ENCODE measurements at places on chromosomes 6 and 20. TPM values are rescaled to one million over a fixed set of nuclear protein-coding genes. Genes with fewer than 3 reads are reported as not detected.

Gene RREB1
- 17.4 TPM for total RNA-seq

Gene POM121L2
- total RNA-seq = not detected

Gene LY6G5C
- 2.3 TPM for total RNA-seq

Gene TRIM31
- total RNA-seq = not detected

Gene NECAB3
- total RNA-seq = 12.0 TPM

DNA sequence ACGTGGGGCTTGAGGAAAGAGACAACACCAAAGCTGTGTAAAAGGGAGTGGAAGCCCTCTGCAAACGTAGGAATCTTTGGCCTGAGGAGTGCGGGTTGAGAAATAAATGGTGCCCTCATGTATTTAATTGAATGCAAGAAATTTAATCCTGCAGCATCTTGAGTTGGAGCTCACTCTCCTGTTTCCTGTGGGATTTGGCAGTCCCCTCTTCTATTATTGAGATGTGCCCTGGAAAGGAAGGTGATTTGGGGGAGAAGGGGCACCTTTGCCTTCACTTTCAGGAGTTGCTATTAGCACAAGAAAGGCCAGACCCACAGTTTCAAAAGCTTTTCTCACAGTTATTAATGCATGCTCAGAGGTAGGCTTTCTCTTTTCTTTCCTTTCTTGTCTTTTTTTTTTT lies 201.4 kb upstream of the HDDC2 start:
- no peak for DNase-seq

DNA sequence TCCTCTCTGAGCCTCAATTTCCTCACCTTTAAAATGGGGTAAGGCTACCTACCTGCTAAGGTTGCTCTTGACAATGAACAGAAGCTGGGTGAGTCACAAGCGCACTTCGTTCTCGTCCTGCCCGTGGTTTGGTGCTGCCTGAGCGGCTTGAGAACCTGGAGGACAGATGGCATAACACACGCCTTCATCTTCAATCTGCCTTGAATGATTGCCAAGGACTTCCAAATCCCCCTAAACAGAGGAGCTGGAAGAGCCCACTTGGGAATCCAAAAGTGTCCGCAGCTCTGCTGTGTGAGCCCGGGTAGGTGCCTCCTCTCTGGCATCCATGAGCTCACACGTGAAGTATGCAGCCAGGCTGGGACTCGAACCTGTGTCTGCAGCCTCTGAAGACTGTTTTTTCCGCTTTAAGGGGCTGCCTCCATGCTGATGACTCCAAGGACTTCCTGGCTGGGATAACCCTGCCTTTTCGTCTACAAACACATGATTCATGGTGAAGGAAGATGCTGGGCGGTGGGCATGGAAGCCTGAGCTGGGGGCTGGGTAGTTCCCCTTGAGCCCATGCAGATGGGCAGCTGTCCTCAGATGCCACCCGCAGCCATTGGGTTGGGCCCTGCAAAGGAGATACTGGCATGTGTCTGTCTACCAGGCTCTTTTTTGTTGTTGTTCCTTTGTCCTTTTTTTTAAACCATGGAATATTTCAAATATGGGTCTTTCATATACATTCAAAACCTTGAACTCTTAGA lies 25.3 kb upstream of the CSNK2A1 start:
- DNase-seq = no peak

- DNase-seq = no peak
These were observed 448 bp upstream of the RIN2 start for GRCh38 chr20:19757487-19758132.

DNA sequence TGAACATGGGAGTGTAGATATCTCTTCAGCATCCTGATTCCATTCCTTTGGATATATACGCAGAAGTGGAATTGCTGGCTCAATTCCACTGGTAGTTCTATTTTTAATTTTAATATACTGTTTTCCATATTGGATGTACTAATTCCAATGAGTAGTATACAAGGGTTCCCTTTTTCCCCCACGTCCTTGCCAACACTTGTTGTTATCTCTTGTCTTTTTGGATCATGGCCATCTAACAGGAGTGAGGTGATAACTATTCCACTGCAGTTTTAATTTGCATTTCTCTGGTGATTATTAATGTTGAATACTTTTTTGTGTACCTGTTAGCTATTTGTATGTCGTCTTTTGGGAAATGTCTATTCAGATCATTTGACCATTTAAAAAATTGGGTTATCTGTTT lies 91.5 kb downstream of the ZFAND3 start:
- DNase-seq = no peak

GRCh38 chr20:51894619-51895018 lies 92.3 kb upstream of the SALL4 start:
- no peak for DNase-seq

DNA sequence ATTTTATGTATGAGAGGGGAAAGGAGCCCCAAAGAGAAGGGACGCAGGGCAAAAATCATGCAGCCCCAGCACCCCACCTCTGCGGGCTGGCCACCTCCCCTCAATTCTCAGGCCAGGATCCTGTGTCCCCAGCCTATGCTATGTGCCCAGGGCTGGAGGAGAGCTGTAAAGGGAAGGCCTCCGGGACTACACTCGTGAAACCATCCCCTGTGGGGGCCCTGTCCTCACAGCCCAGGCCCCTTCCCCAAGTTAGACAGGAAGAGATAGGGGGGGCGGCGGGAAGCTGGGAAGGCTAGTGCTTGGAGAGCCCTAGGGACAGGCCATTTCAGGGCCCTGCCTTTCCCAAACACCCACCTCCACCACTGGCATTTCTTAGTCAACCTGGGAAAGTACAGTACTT lies 1.4 kb upstream of the COL11A2 start:
- DNase-seq = no peak

GRCh38 chr6:166266336-166266735 lies 41.9 kb downstream of the PRR18 start:
- no peak for DNase-seq

DNA sequence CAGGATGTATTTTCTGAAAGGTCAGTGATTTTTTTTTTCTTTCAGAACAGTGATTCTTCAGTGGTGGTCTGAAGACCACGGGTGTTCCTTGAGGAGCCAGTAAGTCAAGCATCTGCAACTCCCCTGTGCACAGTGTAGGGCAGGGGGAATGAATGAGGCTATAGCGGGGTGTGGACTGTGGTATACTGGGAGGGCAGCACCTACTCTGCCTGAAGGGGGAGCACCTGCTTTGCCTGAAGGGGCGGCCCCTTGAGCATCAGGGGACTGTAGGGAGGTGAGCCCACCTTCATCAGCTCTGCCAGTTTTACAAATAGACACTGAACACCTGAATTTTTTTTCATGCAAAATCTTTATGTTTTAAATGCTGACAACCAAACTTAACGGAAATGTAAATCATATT lies 77.5 kb upstream of the RIPOR2 start:
- DNase-seq = peak; percentile 35

GRCh38 chr6:80938131-80938530 lies 814.4 kb downstream of the TENT5A start:
- DNase-seq = no peak

DNA sequence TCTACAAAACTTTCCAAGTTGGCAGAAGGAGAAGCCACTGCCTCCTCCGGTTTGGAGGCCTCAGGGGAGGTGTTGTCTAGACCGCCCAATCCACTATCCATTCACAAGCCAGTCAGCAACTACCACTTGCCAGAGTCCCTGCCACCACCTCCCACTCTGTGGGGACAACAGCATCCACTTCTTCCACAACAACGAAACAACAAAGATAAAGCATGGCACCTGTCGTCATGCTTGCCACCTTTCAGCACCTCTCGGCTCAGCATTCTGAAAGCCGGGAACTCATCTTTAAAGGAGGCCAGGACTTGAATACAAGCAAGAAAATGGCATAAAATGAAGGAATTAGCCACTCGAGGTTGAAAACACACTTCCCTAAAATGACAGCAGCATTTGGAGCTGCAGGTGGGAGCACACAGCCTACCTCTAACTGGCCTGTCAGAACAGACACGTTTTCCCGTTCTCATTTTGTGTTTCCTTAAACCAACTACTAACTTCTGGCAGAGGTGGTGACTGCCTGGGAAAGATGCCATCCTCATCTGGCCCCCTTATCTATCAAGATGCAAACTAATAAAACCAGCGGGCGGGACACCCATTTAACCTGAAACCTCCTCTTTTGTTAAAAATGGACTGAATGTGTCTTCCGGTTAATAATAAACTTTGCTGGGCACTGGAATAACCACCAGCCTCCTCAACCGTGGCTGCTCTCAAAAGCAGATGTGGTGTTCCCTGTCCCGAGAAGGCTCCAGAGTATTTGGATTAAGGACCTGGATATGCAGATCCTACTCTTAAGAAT lies 21.7 kb downstream of the YTHDF1 start:
- no peak for DNase-seq
